Naive thymus-derived CD8-positive, alpha-beta T cell (primary cell): ENCODE measurements at places on chromosomes 5 and 9. TPM values are rescaled to one million over a fixed set of nuclear protein-coding genes. Genes with fewer than 3 reads are reported as not detected.

The TCF7 gene
- polyA plus RNA-seq, result 600 TPM

The CAVIN4 gene
- not detected for polyA plus RNA-seq

The ZBTB43 gene
- 6.9 TPM for polyA plus RNA-seq

- H3K4me1 ChIP-seq, result no peaks in the 10 kb centered on the region
- no peak overlapping the region for H3K27ac ChIP-seq
- H3K36me3 ChIP-seq, result no peaks in the 10 kb centered on the region
- no peak for DNase-seq
- peaks cover 5% of the 10 kb centered on the region for H3K27me3 ChIP-seq
Measured at GRCh38 chr5:175842951-175843793, 28.2 kb upstream of the CPLX2 start.

- no peak for DNase-seq
- H3K4me1 ChIP-seq, result peaks cover 45% of the 10 kb centered on the region
- H3K36me3 ChIP-seq, result peaks cover 29% of the 10 kb centered on the region
- H3K4me3 ChIP-seq, result peak overlapping the region; percentile 51
- H3K27ac ChIP-seq, result peak overlapping the region; percentile 100
Measured at GRCh38 chr5:14707811-14708390, 43.4 kb downstream of the OTULIN start.

DNA sequence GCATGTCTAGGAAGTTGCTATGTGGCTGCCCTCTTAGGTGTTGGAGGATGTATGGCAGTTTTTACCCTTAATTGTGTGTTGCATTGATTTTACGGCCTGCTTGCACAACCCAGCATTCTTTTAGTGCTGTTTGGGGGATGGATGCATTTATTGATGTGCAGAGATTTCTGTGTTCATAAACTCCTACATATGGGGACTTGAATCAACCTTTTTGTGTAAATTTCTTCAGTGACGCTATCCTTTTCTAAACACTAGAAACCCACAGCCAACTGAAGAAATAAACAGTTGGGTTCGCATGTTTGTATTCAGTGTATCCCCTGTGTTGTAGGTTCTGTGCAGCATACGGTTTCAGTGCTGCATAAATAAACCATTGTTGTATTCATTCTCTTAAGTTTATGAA lies 263.7 kb downstream of the RASEF start:
- H3K4me1 ChIP-seq, result no peaks in the 10 kb centered on the region
- no peaks in the 10 kb centered on the region for H3K36me3 ChIP-seq
- no peak overlapping the region for H3K4me3 ChIP-seq
- no peak for DNase-seq
- no peak overlapping the region for H3K27ac ChIP-seq
